ENCODE measurements at places on chromosomes 1 and 21.

GRCh38 chr1:83065952-83066727 is 932.8 kb downstream of the TTLL7 start:
- DNase-seq = no peak

DNA sequence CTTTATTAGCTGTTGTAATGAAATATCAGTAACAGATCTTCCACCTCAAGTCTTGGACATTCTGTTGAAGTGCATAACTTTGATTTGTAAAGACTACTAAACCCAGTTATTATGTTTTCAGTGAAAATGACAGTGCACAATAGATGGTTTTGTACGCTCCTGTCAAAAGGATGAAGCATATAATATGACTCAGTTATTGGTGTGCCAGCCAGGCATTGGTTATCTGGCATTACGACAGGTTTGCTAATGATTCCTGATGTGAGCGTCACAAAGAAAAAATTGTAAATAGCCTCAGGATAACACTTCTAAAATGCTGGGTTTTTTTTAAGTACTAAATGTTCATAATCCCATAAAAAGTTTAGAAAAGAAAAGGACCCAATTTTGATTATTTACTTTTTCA is 147.9 kb downstream of the MAGI3 start:
- no peak for DNase-seq

DNA sequence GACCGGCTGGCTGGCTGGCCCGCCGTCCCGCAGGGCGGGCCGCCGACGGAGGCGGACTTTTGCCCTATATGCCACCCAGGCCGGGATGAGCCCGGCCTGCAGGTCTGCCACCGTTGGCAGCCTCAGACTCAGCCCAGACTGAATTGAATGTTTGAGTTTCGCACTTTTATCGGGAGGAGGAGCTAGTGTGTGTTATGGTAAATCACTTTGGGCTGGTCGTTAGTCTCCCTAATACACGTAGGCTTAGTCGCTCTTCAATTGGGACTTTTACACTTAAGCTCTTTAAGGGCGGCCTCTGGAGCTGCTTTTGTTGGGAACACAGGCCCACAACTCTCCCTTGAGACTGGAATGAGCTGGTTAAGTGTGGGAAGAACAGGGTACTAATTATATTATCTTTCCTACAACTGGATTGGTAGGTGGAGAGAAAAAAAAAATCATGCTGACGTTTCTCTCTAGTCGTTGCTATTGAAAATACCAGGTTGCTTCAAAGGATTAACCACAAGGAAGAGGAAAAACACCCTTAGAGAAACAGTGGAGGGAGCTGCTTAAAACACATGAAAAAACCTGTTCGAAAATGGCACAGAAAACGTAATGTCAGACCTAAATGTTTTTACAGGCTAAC is 1.4 kb upstream of the IRF2BP2 start:
- DNase-seq = no peak

DNA sequence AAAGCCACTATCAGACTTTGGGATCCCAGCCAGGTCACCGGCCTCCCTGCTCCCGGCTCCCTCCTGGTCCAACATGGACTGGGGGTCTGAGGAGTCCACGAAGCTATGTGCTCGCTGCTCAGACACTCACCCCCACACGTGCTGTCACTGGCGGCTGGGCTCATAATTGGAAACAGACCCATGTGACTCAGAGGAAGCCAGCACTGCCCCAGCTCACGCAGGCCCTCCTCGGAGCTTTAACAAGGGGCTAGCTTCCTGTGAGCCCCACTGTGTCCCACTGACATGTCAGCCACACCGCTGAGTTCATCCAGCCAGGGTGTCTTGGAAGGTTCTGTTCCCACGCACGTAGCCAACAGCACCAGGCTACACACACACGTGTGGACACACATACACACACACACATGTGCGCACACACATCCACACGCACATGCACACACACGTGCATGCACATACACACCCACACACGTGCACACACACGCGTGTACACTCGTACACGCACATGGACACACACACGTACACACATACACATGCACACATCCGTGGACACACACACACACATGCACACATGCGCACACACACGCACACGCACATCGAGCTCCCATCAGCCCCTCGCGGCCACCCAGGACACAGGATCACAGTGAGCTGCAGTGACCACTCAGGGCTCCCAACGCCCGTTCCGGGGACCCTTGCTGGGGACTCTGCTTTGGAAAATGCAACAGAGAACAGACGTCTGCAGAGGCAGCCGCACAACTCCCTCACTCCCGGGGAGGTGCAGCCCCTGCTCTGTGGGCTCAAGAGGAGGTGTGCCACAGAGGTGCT is 18.4 kb upstream of the COL6A2 start:
- DNase-seq = no peak

GRCh38 chr1:6350416-6351088 is 43.0 kb downstream of the ACOT7 start:
- DNase-seq = no peak

GRCh38 chr1:11885916-11886315 is 27.2 kb upstream of the NPPB start:
- DNase-seq = no peak

DNA sequence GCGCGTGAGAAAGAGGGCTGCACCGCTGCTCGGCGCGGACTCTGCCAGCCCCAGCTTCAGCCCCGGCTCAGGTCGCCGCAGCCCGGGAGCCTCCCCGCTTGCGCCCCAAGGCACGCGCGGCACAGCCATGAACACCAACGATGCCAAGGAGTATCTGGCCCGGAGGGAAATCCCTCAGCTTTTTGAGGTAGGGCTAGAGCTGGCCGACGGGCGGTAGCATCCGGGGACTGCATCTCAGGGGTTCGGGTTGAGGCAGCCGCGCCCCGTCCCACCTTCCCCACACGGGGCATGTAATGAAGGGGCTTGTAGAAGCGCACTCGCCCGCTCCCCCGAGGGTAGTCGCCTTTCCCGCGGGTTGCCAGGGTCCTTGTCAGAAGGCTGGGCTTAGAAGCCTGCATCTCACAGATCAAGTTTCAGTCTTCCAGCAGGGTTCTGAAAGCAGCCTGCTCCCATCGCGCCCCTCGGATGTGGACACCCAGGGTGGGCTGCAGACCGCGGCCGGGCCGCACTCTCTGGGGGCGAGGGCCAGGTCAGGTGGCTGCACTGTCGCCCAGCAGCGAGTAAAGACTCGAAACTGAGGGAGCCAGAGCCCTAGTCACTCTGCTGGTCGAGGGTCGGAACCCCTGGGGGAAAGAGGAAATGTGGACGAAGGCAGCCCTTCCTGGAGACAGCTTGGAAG is 507 bp downstream of the AK5 start:
- peak; percentile 37 for DNase-seq

- no peak for DNase-seq
Observed at GRCh38 chr1:69728206-69728605, 160.5 kb downstream of the LRRC7 start.

DNA sequence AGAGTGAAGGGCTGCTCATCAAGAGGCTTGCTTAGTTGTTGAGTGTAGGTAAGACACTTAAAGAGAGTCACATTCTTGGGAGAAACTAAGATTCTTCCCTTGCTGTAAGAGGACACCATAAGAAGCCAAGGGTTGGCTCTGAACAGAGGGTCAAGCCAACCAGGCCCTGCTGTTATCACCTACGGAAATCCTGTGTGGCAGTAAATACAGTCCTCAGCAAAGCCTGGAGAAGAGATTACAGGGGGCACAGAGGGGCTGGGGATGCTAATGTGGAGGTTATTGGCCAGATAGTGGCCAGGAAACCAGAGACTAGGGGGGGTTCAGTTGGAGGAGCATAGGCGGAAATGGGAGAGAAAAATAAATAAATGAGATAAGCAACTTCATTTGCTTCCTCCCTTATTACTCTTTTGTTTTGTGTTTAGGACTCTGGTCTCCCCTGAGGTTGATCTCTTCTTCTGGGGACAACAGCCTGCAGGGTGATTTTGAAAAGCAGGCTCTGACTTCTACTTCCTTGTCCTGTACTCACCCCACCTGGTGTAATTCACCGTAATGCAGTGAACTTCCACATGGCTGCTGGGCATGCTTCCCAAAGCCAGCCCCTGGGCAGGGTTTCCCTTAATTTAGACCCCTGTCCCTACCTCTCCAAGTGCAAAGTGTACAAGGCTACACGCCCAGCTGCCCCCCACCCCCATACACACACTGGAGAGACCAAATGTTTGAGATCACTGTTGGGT is 40.9 kb downstream of the MTARC1 start:
- no peak for DNase-seq

DNA sequence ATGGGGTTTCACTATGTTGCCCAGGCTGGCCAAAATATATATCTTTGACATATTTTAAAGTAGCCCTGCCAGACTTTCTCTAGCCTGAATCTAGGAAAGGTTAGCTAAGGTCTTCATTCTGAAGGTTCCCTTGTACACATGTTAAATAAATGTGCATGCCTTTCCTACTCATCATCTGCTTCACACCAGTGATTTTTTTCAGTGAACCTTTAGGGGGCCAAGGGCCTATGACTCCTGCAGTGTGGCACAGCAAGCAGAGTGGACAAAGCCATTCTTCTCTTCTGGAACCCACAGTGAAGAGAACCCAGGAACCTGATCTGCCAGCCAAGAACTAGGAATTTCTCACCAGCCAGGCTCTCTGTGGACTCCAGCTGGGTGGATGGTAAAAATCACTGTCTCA is 22.9 kb downstream of the CBR1 start:
- DNase-seq = no peak

- DNase-seq = no peak
Observed at GRCh38 chr1:59506952-59507351, 210.1 kb downstream of the FGGY start.

GRCh38 chr1:208031316-208031931 is 120.5 kb upstream of the CD34 start:
- DNase-seq = no peak

DNA sequence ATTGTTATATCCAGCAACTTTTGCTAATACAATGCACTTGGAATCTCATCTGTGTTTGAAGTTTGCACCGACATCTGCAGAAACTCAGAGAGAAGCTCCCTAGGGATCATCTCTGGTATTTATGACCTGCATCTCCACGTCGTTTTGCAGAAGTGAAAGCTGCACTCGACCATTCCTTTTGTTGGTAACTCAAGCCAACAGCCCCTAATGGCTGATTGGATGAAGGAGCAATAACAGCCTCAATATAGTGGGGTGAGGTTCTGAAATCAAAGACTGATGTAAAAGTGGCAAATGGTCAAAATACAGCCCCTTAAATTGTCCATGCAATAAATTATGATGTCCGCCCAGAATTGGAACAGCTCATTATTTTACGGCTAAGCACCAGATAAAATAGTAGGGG is 344.2 kb upstream of the KAZN start:
- DNase-seq = no peak

- DNase-seq = no peak
Observed at GRCh38 chr1:5921129-5921528, 71.1 kb downstream of the NPHP4 start.

GRCh38 chr1:30525631-30525970 is 197.8 kb downstream of the MATN1 start:
- no peak for DNase-seq

Measured in endothelial cell (in vitro differentiated cells).